ENCODE measurements at places on chromosomes 5 and 9. TPM values are rescaled to one million over a fixed set of nuclear protein-coding genes. Genes with fewer than 3 reads are reported as not detected.

Gene ZFP2
- 2.3 TPM for total RNA-seq

- H3K4me3 ChIP-seq: peak overlapping the region; percentile 30
- no peak for DNase-seq
- no peaks in the 10 kb centered on the region for H3K4me1 ChIP-seq
- no peaks in the 10 kb centered on the region for H3K27me3 ChIP-seq
- H3K27ac ChIP-seq: no peak overlapping the region
- no peaks in the 10 kb centered on the region for H3K36me3 ChIP-seq
Measured at GRCh38 chr5:136080113-136080482, 51.3 kb downstream of the TGFBI start.

DNA sequence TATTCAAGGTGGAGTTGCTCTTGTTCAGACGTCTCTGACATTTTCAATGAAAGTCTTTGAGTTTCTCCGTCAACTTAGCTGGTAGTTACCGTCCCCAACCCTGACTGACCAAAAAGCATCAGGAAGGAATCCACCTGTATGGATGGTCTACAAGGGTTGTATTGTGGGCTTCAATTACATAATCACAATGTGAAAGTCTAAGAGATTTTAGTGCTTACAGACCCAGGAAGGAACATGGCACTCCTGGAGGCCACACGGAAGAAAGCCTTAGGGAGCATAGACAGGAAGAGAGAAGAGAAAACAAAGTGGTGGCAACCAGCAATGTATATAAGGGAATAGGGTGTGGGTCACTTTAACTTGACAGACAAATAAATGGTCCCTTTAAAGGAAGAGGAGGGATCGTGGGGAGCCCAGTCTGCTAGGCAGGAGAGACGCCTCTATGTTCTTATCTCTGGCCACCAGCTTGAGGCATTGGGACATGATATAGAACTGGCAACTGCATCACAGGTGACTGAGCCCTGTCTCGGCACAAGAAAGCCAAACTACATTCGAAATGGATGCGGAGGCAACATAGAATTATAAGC, 80.4 kb downstream of the ALDH7A1 start:
- peaks cover 5% of the 10 kb centered on the region for H3K4me1 ChIP-seq
- DNase-seq: no peak
- no peaks in the 10 kb centered on the region for H3K27me3 ChIP-seq
- H3K36me3 ChIP-seq: no peaks in the 10 kb centered on the region
- H3K27ac ChIP-seq: peak overlapping the region; percentile 45

DNA sequence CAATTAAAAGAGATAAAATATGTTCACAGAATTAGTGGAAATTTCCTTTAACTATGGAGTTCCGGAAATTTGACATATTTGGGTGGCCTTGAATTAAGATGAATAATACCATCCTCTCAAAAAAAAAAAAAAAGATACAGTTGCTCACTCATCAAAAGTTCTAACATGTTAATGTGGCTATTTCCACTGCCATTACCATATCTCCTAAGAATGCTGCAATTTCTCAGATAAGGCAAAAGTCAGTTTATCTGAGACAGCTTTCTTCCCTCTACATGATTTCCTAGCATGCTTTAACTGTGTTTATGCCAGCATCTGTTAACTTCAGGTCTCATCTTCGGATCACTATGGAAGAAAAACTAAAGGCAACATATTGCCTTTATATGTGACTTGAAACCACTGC, 2.6 kb downstream of the FASTKD3 start:
- H3K27me3 ChIP-seq: no peaks in the 10 kb centered on the region
- H3K27ac ChIP-seq: no peak overlapping the region
- H3K4me1 ChIP-seq: peaks cover 21% of the 10 kb centered on the region
- H3K4me3 ChIP-seq: no peak overlapping the region

- no peak overlapping the region for H3K27ac ChIP-seq
- H3K27me3 ChIP-seq: no peaks in the 10 kb centered on the region
- no peak for DNase-seq
- no peaks in the 10 kb centered on the region for H3K36me3 ChIP-seq
Measured at GRCh38 chr9:114525513-114525912, 20.2 kb upstream of the WHRN start.

GRCh38 chr5:135131801-135132680, 98.0 kb upstream of the PITX1 start:
- H3K4me3 ChIP-seq: no peak overlapping the region
- no peaks in the 10 kb centered on the region for H3K36me3 ChIP-seq
- no peak overlapping the region for H3K27ac ChIP-seq

GRCh38 chr9:86697213-86697612, 250.1 kb downstream of the GAS1 start:
- no peak overlapping the region for H3K27ac ChIP-seq
- no peaks in the 10 kb centered on the region for H3K36me3 ChIP-seq
- no peaks in the 10 kb centered on the region for H3K27me3 ChIP-seq
- H3K4me3 ChIP-seq: no peak overlapping the region
- H3K4me1 ChIP-seq: no peaks in the 10 kb centered on the region

DNA sequence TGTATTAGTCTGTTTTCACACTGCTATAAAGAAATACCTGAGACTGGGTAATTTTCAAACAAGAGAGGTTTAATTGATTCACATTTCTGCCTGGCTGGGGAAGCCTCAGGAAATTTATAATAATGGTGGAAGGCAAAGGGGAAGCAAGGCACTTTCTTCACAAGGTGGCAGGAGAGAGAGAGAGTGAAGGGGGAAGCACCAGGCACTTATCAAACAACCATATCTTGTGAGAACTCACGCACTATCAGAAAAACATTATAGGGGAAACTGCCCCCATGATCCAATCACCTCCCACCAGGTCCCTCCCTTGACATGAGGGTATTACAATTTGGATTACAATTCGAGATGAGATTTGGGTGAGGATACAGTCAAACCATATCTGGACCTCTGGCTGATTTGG, 34.7 kb downstream of the ADRB2 start:
- H3K4me3 ChIP-seq: no peak overlapping the region
- H3K4me1 ChIP-seq: peaks cover 33% of the 10 kb centered on the region
- H3K27ac ChIP-seq: no peak overlapping the region
- H3K36me3 ChIP-seq: no peaks in the 10 kb centered on the region
- no peak for DNase-seq

DNA sequence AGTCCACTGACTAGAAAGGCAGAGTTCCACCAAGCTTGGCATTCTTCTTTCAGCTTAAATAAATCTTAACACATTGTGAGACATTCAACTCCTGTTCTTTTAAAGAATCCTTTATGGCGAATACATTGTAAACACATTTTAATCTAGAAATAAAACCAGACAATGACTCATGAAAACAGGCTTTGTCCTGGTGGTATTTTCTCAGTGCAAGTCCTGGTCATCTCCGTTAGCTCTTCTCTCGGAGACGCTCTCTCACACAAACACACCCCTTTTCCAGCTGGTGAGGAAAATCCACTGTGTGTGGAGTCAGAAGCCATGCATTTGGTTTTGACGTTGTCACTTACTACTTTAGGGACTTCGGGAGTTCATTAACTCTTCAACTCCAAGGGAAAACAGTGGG, 140.4 kb downstream of the AUH start:
- H3K27ac ChIP-seq: no peak overlapping the region
- peaks cover 22% of the 10 kb centered on the region for H3K36me3 ChIP-seq
- no peak for DNase-seq
- H3K27me3 ChIP-seq: no peaks in the 10 kb centered on the region

DNA sequence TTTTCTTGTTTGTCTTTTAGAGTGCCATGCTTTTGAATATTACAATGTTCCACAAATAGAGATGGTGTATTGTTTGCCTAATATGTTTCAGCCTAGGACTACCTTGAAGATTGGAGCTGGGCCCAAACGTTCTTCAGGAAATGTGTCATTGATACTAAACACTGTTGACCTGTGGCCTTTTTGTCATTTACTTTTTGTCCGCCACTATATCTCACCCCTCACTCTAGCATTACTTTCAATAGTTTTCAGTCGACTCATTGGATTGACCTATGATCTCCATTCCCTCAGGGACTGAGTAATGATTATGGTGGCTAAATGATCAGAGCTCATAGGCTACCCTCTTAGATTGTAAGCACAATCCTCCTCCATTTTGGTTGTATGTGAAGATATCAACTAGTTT, 115.8 kb downstream of the NUDT12 start:
- no peaks in the 10 kb centered on the region for H3K27me3 ChIP-seq
- H3K27ac ChIP-seq: no peak overlapping the region
- H3K4me3 ChIP-seq: no peak overlapping the region
- no peak for DNase-seq
- no peaks in the 10 kb centered on the region for H3K4me1 ChIP-seq

- DNase-seq: no peak
- H3K36me3 ChIP-seq: no peaks in the 10 kb centered on the region
- H3K4me3 ChIP-seq: no peak overlapping the region
- no peaks in the 10 kb centered on the region for H3K27me3 ChIP-seq
- no peaks in the 10 kb centered on the region for H3K4me1 ChIP-seq
Measured at GRCh38 chr9:112601636-112602035, 115.0 kb downstream of the KIAA1958 start.

Gene SLC24A2
- not detected for total RNA-seq

Gene IL13
- total RNA-seq: not detected

DNA sequence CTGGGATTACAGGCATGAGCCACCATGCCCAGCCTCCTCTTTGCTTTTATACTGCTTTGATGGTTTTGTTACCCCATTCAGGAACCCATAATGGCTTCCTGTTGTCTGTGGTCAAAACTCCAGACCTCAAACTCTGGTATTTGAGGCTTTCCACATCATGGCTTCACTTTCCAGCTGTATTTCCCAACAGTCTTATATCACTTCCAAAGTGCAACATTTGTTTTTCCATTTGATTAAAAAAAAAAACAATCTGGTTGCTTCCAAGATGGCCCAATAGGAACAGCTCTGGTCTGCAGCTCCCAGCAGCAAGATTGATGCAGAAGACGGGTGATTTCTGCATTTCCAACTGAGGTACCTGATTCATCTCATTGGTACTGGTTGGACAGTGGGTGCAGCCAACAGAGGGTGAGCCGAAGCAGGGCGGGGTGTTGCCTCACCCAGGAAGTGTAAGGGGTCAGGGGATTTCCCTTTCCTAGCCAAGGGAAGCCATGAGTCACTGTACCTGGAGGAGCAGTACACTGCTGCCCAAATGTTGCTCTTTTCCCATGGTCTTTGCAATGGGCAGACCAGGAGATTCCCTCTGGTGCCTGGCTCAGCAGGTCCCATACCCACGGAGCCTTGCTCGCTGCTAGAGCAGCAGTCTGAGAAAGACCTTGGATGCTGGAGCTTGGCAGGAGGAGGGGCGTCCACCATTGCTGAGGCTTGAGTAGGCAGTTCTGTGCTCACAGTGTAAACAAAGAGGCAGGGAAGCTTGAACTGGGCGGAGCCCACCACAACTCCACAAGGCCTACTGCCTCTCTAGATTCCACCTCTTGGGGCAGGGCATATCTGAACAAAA, 458.4 kb downstream of the KDM4C start:
- H3K4me1 ChIP-seq: no peaks in the 10 kb centered on the region
- no peaks in the 10 kb centered on the region for H3K27me3 ChIP-seq
- H3K36me3 ChIP-seq: no peaks in the 10 kb centered on the region

DNA sequence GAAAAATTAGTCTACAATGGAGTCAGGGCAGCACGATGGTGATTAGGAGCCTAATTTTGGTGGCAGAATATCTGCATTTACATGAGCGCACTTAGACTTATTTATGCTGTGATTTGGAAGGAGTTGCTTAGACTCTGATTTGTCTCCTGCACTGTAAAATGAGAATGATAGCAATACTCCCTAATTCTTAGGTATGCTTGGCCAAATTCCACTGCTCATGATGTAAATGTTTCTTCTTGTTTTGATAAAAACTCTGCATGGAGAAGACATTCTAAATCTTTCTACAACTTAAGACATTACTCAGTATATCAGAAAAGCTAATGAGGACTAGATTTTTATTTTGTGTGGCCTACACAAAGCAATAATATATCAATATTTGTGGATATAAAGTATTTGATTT, 205.4 kb downstream of the CDH18 start:
- no peak overlapping the region for H3K27ac ChIP-seq
- H3K4me3 ChIP-seq: no peak overlapping the region
- no peaks in the 10 kb centered on the region for H3K36me3 ChIP-seq
- H3K4me1 ChIP-seq: no peaks in the 10 kb centered on the region
- DNase-seq: no peak

Gene CCNI2
- total RNA-seq: 0.69 TPM
